ENCODE measurements at places on chromosomes 3 and 15. TPM values are rescaled to one million over a fixed set of nuclear protein-coding genes. Genes with fewer than 3 reads are reported as not detected.

DNA sequence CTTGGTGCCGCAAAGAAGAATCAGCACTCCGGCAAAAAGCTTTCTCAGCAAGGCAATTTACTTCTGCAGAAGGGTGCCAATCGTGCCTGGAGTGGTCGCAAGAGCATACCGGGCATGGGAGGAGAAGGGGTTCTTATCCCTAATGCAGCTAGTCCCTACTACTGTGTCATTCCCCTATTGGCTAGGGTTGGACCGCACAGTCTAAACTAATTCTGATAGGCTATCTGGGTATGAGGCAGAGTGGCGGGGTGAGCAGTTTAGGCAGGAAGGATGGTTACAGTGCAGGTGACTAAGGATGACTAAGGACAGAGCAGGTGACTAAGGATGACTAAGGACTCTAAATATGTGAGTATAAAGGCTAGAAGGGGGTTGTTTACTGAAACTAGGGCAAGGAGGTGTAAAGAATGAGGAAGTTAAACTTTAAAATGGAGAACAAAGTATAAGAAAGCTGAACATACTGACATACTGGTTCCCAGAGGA lies 52.9 kb downstream of the PGBD4 start:
- no peak for DNase-seq

- DNase-seq: no peak
These were observed 20.9 kb downstream of the PGBD4 start for GRCh38 chr15:34122771-34123183.

DNA sequence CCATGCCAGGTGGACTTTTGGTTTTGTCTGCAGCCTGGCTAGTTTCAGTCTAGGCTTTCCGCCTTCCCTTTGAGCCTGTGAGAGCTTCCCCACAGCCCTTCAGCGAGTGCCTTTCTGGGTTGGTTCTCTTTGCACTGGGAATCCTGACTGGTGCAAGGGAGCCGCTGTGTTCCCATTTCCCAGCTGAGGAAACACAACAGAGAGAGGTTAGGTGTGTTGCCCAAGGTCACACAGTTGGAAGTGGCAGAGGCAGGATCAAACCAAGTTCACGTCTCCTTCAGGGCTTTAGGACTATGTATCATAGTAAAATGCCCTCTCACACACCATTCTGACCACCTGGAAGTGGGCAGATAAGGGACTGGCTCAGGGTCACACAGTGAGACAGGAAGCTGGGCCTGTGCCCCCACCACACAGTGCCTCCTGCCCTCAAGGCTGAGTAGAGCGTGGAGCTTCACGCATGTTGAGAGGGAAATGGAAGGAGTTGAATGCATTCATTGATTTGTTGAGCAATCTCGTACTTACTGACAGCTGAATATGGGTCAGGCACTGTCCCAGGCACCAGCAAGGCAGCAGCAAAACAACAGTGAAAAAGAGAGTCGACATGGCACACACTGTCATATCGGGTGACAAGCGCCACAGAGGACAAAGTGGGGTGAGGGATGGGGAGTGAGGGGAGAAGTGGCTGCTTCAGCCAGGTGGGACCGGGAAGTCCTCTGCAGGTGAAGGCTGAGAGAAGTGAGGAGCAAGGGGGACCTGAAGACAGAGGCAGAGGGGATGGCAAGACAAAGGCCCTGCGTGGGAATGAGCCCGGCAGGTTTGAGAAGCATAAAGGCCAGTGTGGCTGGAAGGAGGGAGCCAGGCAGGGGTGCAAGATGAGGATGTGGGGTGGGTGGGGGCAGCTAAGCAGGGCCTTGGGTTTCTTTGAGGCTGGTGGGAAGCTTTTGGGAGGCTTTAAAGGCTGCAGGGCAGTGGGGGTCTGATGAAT lies 12.3 kb upstream of the ANPEP start:
- no peak for DNase-seq

DNA sequence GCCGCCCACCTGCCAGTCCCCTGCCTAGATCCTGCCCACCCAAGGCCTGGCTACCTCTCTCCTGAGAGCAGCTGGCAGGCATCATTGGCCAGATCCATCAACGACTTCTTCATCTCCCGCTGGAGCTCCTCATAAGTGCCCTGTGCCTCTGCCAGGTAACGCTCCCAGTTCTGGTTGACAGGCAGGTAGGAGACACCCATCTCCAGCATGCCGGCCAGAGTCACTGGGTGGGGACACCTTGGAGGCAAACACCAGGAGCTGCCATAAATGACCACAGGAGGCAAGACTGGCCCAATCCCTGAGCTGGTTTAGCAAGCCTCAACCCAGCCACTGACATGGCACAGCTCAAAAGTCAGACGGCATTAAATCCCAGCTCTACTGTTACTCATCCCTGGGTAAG lies 7.5 kb downstream of the POLG start:
- no peak for DNase-seq

GRCh38 chr15:28896951-28897350 lies 11.2 kb downstream of the APBA2 start:
- DNase-seq: peak; percentile 5

DNA sequence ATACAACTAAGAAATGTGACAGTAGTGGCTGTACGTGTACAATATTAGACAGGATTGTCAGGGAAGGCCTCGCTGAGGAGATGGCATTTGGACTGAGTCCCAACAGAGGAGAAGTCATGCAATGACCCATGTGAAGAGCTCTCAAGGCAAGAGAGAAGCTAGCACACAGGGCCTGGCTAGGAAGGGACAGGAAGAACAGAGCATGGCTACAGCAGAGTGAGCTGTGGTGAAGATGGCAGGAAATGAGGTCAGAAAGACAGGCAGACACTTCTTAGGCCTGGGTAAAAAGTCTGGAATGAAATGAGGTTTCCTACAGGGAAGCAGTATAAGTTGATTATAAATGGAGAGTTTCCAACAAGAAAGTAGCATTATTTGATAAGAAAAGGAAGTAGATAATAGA lies 33.2 kb upstream of the LEKR1 start:
- DNase-seq: no peak

DNA sequence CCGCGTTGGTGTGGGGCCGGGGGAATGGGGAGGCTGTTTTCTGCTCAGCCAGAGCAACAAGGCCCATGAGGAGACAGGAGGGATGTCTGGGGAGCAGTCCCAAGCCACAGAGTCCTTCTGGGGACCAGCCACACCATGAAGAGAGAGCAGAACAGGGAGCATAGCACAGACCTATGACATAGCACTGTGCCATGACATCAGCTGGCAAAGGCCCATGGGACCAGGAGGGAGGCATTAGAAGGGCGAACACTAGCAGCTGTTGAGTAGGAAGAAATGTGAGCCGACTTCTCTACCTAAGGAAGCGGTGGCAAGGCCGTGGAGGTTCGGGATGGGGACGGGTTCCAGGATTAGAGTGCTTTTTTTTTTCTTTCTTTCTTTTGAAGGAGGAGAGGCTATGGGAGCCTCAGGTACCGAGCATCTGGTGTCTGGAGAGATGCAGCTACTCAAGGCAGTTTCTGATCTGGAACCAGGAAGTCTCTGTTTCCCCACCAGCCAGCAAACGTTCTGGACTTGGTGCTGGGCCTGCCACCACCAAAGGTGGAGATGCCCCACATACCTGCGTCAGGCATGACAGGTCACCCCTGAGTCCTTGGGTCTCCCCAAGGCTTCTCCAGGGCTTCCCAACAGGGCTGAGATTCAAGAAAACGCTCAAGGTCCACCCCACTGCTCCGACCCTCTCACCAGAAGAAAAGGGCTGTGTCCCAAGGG lies 77.3 kb upstream of the CGNL1 start:
- no peak for DNase-seq

- no peak for DNase-seq
These were observed 204.2 kb downstream of the GAP43 start for GRCh38 chr3:115827495-115827894.

RTP1 gene
- not detected for total RNA-seq

- no peak for DNase-seq
These were observed 3.8 kb upstream of the PDIA5 start for GRCh38 chr3:123063034-123063433.

GOLGA6L10 gene
- total RNA-seq: 2.4 TPM

DNA sequence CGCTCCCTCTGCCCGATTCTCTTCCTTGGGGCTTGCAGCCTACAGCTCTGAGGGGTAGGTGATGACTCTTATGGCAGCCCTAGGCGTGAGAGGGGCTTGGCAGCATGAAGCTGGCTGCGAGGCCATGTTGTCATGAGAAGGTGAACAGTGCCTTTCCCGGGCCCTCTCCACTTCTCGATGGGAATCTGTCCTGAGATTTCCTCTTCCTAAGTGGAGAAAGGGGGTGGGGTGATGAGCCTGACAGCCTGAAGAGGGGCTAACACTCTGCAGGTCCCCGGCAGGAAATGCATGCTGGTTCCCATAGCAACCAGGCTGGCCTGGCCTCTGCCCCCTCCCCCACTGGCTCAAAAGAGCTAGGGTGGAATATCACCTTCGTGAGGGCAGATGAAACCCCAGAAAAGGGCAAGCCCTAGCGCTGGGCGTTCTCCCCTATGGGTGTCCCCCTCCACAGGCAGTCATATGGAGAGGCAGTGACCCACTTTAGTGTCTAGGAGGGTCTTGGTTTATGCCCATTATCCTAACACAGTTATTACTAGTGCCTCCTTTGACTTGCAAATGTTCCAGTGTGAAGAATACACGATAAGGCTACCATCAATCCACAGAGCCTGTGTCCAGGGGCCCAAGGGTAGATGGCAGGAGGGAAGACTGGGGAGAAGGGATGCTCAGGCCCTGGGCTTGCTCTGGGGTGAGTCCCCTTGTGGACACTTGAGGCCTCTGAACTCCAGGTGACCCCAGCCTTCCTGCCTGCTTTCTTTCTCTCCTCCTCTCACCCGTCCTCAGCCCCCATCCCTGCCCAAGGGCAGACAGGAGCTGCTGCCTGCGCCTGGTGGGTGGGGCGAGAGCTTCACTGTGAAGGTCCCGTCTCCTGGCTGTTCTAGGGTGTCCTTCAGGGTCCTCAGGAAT lies 13.2 kb downstream of the EPHB3 start:
- no peak for DNase-seq

Measured in chondrocyte (in vitro differentiated cells).